ENCODE measurements at places on chromosomes 12 and 14.

- no peak for DNase-seq
These were observed 58.0 kb upstream of the PARP11 start for GRCh38 chr12:3931206-3931605.

DNA sequence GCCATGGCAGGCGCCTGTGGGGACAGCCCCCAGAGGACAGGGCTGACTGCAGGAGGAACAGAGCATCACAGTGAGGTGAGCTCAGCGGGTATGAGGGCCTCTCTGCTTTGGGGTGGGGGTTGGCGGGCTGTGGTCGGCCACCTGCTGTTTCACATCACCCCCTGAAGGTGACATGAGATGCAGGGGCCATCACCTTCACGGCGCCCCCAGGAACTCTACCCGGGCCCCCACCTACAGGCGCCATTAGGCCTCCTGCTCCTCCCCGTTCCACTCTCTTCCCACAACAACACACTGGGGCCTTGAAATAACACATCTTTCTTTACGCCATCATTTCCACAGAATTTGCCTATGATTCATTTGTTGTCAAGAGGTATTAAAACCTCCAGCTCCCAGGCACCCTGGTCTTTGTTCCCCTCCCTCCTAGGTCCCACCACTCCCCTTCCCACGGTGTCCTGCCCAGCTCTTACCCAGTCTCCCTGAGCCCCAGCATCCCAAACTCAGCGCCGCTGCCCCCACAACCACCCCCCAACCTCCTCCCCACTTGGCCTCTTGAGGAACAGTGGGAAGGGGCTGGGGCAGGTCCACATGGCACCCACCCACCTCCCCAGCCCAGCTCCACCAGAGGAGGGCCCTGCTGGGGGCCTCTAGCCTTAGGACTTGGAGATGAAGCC, 12.7 kb upstream of the HDAC7 start:
- no peak for DNase-seq

- peak; percentile 3 for DNase-seq
These were observed 398.8 kb downstream of the PRKD1 start for GRCh38 chr14:29528889-29529288.

- no peak for DNase-seq
These were observed 23.7 kb upstream of the KRT77 start for GRCh38 chr12:52727037-52727436.

GRCh38 chr12:123966596-123966995, 6.0 kb downstream of the CCDC92 start:
- DNase-seq = peak; percentile 77

GRCh38 chr12:75020068-75020557, 189.5 kb downstream of the KCNC2 start:
- no peak for DNase-seq

DNA sequence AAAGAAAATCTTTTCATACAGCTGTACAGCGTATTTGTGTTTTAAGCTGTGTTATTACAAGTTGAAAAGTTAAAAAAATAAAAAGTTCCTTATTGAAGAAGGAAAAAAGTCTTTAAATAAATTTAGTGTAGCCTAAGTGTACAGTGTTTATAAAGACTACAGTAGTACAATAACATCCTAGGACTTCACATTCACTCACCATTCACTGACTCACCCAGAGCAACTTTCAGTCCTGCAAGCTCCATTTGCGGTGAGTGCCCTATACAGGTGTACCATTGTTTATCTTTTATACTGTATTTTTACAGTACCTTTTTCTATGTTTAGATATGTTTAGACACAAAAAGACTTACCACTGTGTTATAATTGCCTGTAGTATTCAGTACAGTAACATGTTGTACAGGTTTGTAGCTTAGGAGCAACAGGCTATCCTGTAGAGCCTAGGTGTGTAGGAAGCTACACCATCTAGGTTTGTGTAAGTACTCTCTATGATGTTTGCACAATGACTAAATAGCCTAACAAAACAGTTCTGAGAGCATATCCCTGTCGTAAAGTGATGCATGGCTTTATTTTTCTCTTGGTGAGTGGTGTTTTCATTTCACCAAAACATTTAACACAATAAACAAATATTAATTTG, 275.2 kb downstream of the DACT1 start:
- no peak for DNase-seq

GRCh38 chr12:75978677-75979076, 52.9 kb downstream of the PHLDA1 start:
- DNase-seq = no peak

- peak; percentile 82 for DNase-seq
These were observed 231.2 kb upstream of the DCN start for GRCh38 chr12:91413581-91414546.

GRCh38 chr12:57099047-57099714, 10.3 kb downstream of the NAB2 start:
- no peak for DNase-seq

- peak; percentile 98 for DNase-seq
These were observed 189.6 kb downstream of the DUSP6 start for GRCh38 chr12:89162589-89163261.

DNA sequence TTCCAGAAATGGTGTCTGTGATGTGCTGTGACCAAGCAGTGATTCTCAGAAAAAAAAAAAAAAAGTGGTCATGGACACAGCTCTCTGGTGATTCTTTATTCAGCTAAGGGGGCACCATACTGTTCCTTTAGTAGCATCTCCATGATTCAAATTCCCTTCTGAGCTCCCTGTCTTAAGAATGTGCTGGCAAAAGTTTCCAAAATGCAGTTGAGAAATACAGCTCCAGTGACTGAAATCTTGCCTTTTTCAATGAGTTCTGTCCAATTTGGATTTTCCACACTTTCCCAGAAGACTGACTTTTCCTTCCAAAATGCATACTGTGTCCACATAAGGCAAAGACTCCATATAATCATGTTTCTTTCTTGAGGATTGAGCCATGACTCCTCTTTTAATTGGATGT, 24.3 kb upstream of the CPM start:
- DNase-seq = no peak

DNA sequence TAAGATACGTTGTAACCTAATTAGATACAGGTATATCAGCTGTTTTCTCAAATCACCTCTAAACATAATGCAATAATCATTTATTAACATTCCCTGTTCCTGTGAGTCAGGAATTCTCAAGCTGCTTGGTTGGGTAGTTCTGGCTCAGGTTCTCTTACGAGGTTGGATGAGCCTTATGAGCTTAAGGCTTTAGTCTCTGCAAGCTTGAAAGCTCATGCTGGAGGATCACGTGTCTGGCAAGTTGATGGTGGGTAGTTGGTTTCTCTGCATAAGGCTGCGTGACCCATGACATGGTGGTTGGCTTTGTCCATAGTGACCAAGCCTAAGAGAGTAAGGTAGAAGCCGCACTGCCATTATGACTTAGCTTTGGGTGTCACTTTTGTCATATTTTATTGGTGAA, 62.0 kb downstream of the PLEKHA5 start:
- no peak for DNase-seq

DNA sequence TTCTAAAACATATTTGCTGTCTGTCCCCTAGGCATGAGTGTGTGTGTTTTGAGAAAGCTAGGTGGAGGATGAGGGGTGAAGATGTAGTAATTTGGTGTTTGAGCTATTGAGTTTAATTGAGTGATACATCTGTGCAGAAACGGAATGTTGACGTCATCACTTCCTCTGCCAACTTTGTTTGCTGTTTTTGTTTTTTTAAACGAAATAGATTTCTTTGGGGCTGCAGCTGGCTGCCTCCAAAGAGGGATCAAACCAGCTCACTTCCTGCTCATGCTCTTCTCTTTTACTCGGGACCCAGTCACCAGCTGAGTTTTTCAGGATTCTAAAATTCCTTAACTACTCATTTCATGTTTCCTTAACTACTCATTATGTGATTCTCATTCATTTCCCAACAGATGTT, 19.5 kb upstream of the CRACR2A start:
- peak; percentile 81 for DNase-seq

- DNase-seq = peak; percentile 41
These were observed 267.7 kb upstream of the G2E3 start for GRCh38 chr14:30291216-30291615.

GRCh38 chr12:56479625-56480024, 8.3 kb downstream of the GLS2 start:
- no peak for DNase-seq

GRCh38 chr14:31122098-31122611, 85.4 kb downstream of the HECTD1 start:
- peak; percentile 32 for DNase-seq

- peak; percentile 71 for DNase-seq
These were observed 2.0 kb upstream of the SLC2A3 start for GRCh38 chr12:7937833-7938506.

DNA sequence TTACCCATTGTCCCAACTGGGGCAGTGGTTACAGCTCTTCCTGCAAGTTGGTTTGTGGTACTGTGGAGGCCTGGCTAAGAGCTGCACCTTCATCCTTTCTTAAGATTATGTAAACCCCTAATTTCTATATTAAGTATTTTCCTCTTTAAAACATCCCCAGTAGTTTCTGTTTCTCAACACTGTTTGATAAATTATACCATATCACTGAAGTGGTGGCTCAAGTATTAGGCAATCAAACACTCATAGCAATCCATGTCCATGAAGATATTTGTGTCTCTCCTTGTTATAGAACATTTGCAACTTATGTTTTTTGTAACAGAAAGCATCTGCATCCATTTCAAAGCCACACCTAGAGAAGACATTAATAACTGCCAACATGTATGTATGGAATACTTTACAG, 31.8 kb downstream of the ATXN3 start:
- no peak for DNase-seq

GRCh38 chr12:109452489-109452888, 24.6 kb downstream of the KCTD10 start:
- no peak for DNase-seq

- no peak for DNase-seq
These were observed 256.2 kb downstream of the DAD1 start for GRCh38 chr14:22332686-22333421.

- DNase-seq = no peak
These were observed 170.6 kb downstream of the BMP4 start for GRCh38 chr14:53786045-53786444.

GRCh38 chr12:87428701-87429277, 600.4 kb downstream of the C12orf50 start:
- peak; percentile 25 for DNase-seq

- no peak for DNase-seq
These were observed 1.7 kb upstream of the SCNN1A start for GRCh38 chr12:6376870-6377666.

GRCh38 chr14:94689218-94689984, 77.2 kb downstream of the SERPINA3 start:
- peak; percentile 75 for DNase-seq

DNA sequence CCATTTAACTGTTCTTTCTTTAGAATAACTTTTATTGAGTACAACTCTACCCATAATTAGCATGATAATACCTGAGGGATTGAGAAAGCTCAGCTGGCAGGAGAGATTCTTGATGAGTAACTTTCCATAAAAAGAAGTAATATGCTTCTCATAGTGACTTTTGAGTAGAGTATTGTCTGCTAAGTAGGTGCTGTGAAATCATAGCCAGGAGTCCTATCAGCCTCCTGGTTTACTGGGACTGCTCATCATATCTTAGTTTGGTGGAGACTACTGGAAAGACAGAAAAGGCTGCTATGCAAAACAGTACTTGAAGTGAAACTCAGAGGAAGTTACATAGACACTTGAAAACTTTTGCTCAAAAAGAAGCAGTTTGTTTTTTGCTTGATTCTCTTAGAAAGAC, 113.3 kb upstream of the ATP2B1 start:
- no peak for DNase-seq

DNA sequence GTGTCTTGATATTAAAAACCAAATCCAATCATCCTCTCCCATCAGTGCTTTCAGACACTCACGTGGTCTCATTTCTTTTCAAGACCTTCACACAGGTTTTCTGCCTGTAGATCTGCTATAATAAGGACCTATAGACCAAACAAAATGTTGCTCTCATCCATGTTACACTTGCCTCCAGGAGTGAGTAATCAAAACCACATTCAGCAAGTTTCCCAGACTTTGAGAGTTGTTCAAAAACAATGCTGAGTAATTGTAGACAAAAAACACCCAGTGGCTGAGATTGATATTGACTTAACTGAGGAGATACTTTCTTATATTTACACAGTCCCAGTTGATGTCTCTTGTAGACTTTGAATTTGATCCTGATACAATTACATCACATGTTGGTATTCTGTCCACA, 383.1 kb downstream of the TMEM132D start:
- DNase-seq = no peak

DNA sequence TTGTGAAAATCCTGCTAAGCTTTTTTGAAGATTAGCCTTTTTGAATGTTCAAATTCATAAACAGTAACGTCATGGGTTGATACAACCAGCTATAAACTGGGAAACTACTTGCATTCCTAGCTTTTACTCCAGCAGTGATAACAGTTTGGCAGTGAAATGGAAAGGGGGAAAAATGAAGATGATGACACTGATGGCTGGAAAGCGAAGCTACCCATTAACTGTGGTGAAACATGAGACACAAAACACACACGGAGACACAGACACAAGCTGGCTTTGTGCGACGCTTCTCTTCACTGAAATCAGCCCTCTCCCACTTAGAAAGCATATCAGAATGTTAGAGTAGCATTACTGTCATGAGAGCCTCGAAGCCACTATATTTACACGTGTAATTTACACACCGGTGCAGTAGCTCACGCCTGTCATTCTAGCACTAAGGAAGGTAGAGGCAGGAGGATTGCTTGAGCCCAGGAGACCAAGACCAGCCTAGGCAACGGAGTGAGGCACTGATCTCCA, 15.7 kb downstream of the VPS37B start:
- DNase-seq = no peak

- peak; percentile 89 for DNase-seq
These were observed 11.3 kb upstream of the SNAPC1 start for GRCh38 chr14:61750708-61751474.

- DNase-seq = no peak
These were observed 367.2 kb upstream of the DDHD1 start for GRCh38 chr14:53520078-53520928.

DNA sequence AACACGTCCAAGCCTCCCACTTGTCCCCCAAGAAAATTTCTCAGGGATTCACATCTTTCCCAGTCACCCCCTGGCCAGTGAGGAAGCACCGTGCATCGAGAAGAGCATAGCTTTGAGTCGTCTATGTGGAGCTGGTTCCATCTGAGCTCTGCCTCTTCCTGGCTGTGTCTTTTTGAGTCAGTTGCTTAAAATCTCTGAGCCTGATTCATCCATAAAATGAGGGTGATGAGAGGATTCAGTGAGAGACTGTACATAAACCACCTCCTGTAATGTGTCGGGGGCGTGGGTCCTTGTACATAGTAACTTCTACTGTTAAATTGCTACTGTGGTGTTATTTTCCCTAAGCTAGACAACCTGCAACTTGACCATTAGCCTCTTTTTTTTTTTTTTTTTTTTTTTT, 13.8 kb downstream of the CD9 start:
- DNase-seq = no peak

DNA sequence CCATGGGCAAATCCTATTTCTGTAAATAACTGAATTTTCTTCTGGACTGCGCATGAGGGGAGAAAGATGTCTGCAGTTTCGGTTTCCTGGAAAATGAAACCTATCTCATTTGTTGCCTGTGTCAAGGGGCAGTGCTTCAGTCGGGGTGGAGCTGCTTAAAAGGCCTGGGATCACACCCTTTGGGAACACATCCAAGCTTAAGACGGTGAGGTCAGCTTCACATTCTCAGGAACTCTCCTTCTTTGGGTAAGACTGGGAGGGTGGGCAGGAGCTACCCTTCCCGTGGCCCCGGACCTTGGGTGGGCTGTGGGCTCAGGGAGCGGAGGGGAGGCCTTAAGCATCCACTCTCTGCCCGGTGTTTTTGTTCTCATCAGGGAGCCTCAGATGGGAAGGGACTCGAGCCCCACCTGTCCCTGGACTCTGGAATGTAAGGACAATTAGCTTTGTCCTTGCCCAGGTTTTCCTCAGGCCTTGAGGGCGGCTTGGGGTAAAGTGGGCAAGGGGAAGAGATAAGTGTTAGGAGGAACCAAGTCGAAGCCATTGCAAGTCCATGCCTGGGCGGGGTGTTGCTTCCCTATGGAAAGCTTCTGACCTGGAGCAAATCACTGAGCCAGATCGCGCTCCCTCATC, at the start of gene IFI27:
Gene IFI27 (plus strand): TSS at position 185 of the 630 bp plus-strand sequence.
- DNase-seq = no peak

All from foreskin fibroblast (primary cell).